ENCODE measurements at places on chromosomes 1 and 21.

DNA sequence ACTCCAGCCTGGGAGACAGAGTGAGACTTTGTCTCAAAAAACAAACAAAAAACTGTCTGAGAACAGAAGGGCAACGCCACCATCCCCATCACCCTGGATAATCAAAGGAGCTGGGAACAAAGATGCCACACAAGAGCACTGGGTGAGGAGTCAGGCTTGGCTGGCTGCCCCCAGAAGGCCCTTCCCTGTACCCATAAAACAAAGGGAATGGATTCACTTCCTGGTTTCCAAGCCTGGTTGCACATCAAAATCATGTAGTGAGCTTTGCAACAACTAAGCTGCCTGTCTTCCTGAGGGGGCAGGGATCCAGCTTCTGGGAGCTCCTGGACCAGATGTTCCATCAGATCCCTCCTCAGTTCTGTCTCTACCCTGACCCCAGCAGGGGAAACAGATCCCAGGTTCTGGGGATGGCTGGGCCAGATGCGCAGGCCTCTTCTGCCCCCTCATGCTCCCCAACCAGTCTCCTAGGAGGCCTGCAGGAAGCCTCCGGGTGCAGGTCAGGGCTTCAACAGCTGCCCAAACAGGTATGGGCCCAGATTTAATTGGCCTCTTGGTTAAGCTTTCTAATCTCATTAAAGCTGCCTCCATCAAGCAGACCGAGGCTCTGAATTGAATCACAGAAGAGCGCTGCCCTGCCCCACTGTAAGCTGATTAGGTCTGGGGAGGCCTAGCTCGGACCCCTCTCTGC is 97.8 kb downstream of the MRPL37 start:
- no peak for DNase-seq

GRCh38 chr1:65866439-65866838 is 73.7 kb downstream of the PDE4B start:
- DNase-seq = no peak

DNA sequence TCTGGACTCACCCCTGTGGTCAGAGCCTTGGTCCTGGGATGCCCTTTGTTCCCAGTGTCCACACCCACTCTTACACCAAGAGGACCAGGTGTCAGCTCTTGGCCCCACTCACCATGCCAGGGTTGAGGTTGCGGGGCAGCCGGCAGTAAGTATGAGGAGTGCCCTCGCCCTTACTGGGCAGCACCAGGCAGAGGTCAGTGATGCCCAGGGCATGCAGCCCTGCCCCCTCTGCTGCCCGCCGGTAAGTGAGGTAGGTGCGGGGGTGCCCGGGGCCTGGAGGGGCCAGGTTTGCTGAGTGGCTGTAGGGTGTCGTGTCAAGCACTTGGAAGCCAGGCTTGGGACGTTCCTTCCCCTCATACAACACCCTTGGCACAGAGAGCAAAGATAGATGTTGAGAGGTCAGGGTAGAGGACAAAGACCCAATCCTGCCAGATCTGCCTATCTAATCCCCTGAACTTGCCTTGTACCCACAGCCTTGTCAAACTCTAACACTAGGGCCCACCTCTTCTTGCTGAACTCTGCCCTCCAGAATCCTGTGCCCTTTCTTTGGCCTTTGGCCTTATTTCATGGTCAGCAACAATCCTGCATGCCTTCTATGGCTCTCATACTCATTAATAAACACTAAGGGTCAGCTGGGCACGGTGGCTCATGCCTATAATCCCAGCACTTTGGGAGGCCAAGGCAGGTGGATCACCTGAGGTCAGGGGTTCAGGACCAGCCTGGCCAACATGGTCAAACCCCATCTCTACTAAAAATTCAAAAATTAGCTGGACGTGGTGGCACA is 3.6 kb downstream of the DENND4B start:
- no peak for DNase-seq

DNA sequence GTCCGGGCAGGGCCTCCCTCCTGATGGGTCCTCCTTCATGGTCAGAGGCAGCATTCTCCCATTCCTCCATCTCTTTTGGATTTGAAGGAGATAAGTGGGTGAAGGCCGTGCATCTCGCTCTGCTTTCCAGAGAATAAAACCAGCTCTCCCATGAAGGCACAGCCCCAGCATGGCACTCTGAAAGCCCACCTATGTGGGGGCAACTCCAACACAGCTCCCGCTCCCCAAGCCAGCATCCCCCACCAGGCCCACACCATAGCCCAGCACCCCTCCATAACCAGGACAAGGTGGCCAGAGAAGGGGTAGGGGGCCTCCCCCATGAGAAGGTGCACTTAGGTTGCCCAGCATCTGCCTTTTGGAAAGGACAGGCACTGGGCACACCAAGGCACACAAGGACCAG is 112.2 kb downstream of the PDE9A start:
- no peak for DNase-seq

DNA sequence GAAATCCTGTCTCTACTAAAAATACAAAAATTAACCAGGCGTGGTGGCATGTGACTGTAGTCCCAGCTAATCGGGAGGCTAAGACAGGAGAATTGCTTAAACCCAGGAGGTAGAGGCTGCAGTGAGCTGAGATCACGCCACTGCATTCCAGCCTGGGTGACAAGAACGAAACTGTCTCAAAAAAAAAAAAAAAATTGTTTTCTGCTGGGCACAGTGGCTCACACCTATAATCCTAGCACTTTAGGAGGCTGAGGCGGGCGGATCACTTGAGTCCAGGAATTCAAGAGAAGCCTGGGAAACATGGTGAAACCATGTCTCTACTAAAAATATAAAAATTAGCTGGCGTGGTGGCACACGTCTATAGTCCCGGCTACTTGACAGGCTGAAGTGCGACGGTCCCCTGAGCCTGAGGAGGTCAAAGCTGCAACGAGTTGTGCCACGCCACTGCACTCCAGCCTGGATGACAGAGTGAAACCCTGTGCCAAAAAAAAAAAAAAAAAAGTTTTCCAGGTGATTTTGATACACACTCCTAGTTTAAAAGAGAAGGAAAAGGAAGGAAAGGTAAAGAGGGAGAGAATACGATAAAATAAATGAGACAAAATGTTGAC is 31.7 kb downstream of the ABL2 start:
- no peak for DNase-seq

DNA sequence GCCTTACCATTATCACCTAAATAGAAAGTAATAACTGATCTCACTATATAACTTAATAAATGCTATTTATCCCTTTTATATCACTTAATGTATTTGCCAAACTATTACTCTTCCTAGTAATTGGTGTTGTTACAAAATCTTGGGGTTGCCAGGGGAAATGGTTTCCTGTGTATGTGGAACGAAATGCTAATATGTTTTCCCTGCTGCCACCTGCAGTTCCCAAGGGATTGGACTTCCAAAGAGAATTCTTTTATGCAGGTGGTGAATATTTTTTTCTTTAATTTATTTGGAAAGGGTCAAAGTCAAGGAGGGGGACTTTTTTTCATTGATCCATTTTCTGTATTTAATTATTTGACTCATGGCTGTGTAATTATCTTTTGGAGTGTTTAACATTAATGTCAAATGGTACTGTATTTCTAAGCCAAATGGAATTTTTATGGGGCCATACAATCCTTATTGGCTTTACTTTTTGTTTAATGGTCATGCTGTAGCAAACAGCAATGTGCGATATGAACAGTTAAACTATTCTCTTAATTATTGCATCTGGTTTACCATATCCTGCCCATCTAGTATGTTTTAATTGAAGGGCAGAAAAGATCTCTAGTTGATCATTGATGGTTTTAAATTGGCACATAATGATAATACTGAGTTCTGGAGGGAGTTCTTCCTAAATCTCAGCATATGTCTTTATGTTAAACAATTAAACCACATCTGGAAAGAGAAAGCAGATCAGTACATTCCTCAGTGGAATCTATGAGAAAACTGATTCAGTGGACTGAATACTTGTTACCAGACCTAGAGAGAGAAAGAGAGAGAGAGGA is 486.3 kb downstream of the TTLL7 start:
- DNase-seq = no peak
